ENCODE measurements at places on chromosomes 7 and 10.

- H3K36me3 ChIP-seq, result peaks cover 6% of the 10 kb centered on the region
- peak within 1 kb of the TSS; percentile 57 for H3K4me3 ChIP-seq
- peaks cover 18% of the 10 kb centered on the region for H3K4me1 ChIP-seq
- peaks cover 77% of the 10 kb centered on the region for H3K27me3 ChIP-seq
- no peak for DNase-seq
These were observed at the start of gene NXPH1 for GRCh38 chr7:8433477-8434289. Gene NXPH1, plus strand, starts transcription at chr7:8433609.

DNA sequence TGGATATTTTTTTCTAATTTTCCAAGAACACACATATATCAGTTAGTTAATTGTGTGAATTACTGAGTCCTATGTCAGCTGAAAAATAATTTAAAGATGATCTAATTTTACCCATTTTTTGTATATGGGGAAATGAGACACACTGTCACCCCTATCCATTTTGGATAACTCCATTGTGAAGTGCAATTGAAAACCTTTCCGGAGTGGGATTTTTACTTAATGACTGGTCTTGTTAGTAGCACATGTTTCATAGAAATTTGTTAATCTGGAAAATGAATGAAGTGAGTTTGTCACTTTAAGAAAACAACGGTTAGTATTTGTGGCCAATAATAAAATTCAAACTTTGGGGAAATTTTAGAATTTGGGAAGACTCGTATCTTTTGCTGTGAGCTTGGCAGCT lies 2.0 kb downstream of the GARS1 start:
- no peak for DNase-seq
- H3K36me3 ChIP-seq, result peaks cover 46% of the 10 kb centered on the region
- peak overlapping the region; percentile 100 for H3K4me3 ChIP-seq
- peaks cover 59% of the 10 kb centered on the region for H3K4me1 ChIP-seq

DNA sequence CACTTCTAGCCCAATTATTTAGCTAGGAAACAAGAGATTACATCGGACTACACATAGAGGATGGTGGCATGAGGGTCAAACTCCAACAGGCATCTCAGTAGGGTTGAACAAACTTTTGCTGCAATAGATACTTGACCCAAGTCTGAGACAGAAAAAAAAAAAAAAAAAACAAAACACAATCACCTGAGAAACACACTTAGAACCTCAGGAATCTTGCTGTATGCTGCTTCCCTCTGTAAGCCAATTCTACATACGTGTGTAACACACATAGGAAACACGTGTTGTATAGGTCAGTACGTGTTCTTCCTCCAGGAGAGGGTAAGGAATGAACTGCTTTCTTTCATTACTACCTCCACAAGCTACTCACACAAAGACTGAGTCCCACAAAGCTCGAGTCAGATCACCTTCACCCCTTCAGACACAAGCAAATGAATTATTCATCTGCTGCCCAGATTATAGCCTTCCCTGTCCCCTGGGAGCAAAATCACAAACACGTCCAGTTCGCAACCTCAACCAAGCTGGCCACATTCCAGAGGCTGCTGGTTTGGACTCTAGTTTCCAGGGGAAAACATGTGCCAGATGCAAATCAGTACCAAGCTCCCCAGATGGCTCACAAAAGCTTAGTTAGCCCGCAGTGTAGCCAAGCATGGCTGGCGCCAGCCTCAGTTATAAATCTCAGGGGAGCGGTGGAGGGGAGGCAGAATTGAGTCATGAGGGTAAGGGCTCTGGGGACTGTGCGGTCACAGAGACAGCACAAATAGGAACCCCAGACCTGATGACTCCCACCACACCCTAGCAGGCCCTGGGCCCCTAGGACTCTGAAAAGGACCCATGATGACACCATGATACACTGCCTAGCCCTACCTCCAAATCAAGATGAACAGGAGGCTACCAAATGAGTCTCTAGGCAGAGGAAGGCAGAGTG lies 15.1 kb downstream of the PSAP start:
- H3K4me1 ChIP-seq, result peaks cover 66% of the 10 kb centered on the region
- H3K36me3 ChIP-seq, result peaks cover 7% of the 10 kb centered on the region
- peak overlapping the region; percentile 0 for H3K4me3 ChIP-seq
- H3K27me3 ChIP-seq, result no peaks in the 10 kb centered on the region
- DNase-seq, result no peak

DNA sequence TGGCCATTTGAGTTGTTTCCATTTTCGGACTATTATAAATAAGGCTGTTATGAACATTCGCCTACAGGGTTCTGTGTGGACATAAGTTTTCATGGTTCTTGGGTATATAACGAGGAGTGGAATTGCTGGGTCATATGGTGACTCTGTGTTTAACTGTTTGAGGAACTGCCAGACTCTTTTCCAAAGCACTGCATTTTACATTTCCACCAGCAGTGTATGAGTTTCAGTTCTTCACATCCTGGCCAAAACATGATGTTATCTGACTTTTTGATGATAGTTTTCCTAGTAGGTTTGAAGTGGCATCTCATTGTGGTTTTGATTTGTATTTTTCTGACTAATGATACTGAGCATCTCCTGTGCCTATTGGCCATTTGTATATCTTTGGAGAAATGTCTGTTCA lies 5.4 kb downstream of the SUV39H2 start:
- H3K27me3 ChIP-seq, result no peaks in the 10 kb centered on the region
- no peak for DNase-seq
- peaks cover 17% of the 10 kb centered on the region for H3K4me1 ChIP-seq
- H3K36me3 ChIP-seq, result no peaks in the 10 kb centered on the region

GRCh38 chr7:96093435-96093834 lies 228.5 kb downstream of the SLC25A13 start:
- no peaks in the 10 kb centered on the region for H3K27me3 ChIP-seq
- H3K36me3 ChIP-seq, result peaks cover 7% of the 10 kb centered on the region
- DNase-seq, result no peak
- peak overlapping the region; percentile 12 for H3K27ac ChIP-seq

DNA sequence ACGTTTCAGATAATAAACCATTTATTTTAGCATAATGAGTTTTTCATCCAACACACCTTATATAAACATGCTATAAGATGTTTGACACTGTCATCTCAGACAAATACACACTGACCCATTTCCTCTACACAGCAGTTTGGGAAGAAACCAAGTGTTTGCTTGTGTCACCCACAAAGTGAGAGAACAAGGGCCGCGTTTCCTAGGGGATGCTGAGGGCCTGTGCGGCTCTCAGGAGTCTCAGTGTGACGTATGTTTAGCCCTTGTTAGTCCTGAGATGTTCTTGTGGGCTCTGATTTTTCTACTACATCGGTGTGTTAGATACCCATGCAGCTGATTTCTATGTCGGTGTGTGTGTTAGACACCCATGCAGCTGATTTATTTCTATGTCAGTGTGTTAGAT lies 266.3 kb downstream of the DIP2C start:
- H3K4me3 ChIP-seq, result no peak overlapping the region
- no peak overlapping the region for H3K27ac ChIP-seq
- no peak for DNase-seq
- peaks cover 14% of the 10 kb centered on the region for H3K4me1 ChIP-seq
- H3K36me3 ChIP-seq, result peaks cover 7% of the 10 kb centered on the region

DNA sequence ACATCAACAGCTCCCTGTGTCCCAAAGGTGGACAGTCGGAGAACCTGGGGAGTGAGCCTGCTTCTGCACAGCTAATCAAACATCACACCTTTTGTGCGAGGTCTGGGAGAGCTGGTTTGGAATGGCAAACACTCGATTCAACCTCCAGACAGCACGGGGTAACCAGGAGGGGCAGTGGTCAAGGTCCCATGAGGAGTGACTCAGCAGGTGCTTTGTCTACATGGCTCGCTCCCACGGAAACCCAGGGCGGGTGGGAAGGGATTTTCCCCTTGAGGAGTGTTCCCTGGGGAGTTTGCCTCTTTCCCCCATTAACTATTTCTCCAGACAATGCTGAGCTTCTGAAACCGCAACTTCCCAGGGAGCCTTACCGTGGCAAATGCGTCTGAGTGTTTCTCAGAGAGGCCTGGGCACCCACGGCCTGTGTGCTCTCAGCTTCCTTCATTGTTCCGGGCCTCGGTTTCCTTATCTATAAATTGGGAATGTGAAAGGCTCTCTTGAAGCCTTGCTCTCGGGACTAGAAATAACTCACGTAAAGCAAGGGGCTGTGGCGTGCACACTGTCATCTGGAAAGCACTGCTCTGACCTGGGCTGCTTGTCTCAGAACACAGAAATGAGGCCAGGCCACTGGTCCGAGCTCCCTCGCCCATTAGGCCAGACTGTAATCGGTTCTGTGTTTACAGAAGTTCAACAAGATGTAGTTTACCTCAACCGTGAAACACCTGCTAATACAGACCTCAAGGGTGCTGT lies 14.0 kb upstream of the GTPBP4 start:
- H3K27me3 ChIP-seq, result no peaks in the 10 kb centered on the region
- H3K4me3 ChIP-seq, result no peak overlapping the region
- DNase-seq, result no peak
- H3K27ac ChIP-seq, result no peak overlapping the region
- peaks cover 17% of the 10 kb centered on the region for H3K4me1 ChIP-seq

DNA sequence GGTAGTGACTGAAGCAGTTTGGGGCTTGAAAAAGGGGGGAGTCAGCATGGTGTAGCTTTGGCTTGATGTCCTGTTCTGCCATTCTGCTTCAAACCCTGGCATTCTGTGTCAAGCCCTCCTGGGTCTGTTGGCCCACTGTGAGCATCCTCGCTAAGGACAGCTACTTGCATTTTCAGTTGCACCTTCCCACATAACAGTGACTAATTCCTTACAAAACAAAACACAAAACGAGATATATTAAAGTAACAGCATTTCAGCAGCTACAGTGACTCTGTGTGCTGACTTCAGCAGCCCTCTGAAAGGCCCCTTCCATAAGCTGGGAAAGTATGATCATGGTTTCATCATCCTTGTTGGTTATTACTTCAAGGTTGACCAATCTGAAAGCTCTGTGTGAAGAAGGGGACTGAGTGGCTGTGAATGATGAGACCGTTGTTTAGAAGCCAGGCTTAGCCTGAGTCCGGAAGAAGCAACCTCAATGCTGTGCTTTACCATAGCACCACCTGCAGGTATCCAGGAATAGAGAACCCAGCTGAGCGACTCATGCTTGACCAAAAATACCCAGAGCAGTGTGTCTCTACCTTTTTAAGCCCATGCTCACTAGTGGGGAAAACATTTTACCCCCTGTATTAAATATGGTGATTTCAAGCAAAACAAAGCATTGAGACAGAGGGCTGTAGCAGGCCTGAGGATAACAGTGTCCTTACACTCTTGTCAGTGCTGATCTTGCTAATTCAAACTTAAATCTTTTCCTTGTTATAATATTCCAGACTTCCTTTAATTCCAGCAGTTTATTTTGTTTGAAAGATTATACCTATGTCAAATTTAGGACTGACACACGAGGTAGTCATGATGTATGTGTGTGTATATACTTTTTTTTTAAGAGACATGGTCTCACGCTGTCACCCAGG lies 42.6 kb upstream of the CC2D2B start:
- no peaks in the 10 kb centered on the region for H3K27me3 ChIP-seq
- no peaks in the 10 kb centered on the region for H3K36me3 ChIP-seq
- H3K27ac ChIP-seq, result peak overlapping the region; percentile 74

DNA sequence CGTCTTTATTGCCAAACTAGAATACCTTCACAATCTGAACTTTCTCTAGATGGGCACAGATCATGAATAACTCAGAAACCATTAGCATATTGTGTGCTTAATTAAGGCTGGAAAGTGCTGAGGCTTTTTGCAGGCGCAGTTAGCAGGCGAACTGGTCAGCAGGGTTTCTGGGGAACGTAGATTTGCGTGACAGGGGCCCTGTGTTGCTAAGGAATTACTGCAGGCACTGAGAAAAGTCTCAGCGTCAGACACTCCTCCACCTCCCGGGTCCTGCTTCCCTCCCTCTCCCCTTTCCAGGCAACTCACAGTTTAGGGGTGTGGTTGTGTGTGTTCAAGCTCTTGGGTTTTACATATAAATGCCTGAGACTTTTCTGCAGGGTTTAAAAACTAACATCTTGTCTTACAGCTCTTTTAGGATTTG lies 2.2 kb downstream of the MAP3K8 start:
- H3K27ac ChIP-seq, result peak overlapping the region; percentile 93
- H3K36me3 ChIP-seq, result peaks cover 13% of the 10 kb centered on the region
- no peaks in the 10 kb centered on the region for H3K27me3 ChIP-seq
- H3K4me1 ChIP-seq, result peaks cover 62% of the 10 kb centered on the region
- H3K4me3 ChIP-seq, result peak overlapping the region; percentile 82

All from chondrocyte (in vitro differentiated cells).